ENCODE measurements at places on chromosomes 4 and X.
A peak's percentile ranks its signal among the peaks of the same experiment; 100 is the strongest.

GRCh38 chr4:36316607-36317006, 35.2 kb downstream of the DTHD1 start:
- DNase-seq: no peak

- no peak for DNase-seq
Measured at GRCh38 chrX:21438792-21439191, 64.6 kb downstream of the CNKSR2 start.

GRCh38 chr4:22372986-22373385, 142.9 kb downstream of the ADGRA3 start:
- no peak for DNase-seq

DNA sequence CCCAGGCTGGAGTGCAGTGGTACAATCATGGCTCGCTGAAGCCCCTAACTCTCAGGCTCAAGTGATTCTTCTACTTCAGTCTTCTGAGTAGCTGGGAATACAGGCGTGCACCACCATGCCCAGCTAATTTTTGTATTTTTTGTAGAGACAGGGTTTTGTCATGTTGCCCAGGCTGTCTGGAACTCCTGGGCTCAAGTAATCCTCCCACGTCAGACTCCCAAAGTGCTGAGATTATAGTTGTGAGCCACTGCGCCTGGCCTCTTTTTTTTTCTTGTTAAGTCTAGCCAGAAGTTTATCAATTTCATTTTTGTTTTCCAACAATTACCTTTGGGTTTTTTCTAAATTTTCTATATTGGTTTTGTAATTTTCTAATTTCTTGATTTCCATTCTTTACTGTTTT, 100.6 kb downstream of the GC start:
- no peak for DNase-seq

GRCh38 chrX:63349307-63349706, 1.8 kb downstream of the SPIN4 start:
- DNase-seq: peak; percentile 29

GRCh38 chr4:102403116-102403515, 57.8 kb upstream of the SLC39A8 start:
- no peak for DNase-seq

DNA sequence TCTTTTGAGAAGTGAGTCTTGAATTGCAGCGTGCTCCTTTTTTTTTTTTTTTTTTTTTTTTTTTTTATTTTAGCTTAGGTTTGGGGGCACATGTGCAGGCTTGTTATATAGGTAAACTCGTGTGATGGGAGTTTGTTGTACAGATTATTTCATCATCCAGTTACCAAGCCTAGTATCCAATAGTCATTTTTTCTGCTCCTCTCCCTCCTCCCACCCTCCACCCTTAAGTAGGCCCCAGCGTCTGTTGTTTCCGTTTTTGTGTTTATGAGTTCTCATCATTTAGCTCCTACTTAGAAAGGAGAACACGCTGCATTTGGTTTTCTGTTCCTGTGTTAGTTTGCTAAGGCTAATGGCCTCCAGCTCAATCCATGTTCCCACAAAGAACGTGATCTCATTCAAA, 81.3 kb upstream of the TSPAN5 start:
- DNase-seq: no peak

GRCh38 chr4:19472666-19473065, 779.0 kb upstream of the SLIT2 start:
- no peak for DNase-seq

DNA sequence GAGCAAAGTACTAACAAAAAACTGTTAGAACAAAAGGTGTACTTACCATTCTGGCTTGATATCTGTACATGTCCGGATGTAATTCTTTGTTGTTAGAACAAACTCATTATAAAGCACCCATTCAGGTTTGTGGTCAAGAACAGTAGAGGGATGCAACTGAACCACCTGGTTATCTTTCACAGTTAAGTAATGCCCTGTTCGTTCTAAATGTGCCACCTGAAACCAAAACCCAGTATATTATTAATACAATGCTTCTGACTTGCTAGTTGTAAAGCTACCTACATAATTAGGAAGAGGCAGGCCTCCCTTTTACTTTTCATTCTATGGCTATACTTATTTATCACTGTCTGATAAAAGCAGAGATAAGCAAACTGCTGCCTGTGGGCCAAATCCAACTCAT, 54.8 kb downstream of the DHX15 start:
- DNase-seq: no peak

DNA sequence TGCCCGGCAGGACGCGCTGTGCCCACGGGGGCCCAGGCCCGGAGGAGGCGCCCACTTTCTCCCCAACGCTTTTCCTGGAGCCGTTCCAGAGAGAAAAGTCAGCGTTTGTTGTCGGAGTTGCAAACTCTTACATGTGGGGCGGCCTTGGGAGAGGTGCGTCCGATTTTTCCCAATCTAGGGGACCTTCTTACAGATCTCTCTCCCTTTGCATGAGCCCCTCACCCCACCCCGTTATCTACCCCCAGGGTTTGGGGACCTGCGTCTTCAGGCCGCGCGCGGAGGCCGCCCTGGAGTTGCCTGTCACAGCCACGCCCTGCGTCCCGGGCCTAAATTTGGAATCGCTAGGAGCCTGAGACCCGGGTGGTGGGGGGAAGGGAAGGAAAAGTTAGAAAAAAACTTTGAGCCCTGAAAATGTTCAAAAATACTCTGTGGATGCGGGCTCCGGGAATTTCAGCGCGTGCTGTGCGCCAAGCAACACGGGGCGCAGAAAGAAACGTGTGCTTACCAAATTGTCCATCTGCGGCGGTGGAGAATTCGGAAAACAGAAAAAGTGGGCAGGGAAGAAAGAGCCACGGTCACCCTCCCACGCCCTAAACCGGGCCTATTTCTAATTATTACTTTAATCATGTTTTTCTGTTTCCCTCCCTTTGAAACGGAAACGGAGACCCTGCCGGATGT, 587 bp downstream of the CD99 start:
- no peak for DNase-seq

DNA sequence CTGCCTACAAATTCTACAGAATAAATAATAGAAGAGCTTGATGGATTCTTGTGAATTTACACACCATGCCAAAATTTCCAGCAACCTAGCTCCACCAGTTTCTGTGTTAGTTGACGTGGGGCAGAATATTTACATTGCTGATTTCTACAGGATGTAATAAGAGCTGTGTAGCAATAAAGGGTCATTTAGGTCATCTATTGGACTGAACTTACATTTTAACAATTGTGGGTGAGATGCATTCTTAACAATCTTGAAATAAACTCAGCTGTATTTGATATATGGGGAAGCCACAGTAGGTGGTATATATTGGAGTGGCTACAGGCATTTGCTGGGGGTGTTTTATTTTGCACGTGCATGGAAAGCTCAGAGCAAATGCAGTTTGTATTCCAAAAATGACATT, 655.3 kb downstream of the IQCM start:
- DNase-seq: no peak

DNA sequence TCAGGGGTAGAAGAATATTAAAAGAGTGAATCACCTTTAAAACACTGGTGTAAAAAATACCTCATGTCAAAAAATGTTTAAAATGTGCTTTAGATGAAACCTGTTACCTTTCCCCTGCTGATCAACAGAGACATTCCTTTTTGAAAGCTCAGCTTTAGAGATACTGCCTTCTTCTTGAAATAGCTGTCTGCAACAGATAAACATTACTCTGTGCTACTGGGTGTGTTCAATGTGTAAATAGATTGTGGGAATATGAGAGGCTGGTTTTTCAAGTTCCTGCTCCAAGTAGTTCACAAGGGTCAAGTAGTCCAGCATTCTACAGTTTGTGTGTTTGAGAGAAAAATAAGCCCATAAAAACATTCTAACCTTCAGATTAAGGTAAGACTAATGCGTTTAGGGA, at the start of gene SYTL5:
SYTL5 (plus strand) TSS at position 263 of the 400 bp plus-strand sequence. CDS start 27,337 bp downstream, outside the sequence.
- DNase-seq: no peak

DNA sequence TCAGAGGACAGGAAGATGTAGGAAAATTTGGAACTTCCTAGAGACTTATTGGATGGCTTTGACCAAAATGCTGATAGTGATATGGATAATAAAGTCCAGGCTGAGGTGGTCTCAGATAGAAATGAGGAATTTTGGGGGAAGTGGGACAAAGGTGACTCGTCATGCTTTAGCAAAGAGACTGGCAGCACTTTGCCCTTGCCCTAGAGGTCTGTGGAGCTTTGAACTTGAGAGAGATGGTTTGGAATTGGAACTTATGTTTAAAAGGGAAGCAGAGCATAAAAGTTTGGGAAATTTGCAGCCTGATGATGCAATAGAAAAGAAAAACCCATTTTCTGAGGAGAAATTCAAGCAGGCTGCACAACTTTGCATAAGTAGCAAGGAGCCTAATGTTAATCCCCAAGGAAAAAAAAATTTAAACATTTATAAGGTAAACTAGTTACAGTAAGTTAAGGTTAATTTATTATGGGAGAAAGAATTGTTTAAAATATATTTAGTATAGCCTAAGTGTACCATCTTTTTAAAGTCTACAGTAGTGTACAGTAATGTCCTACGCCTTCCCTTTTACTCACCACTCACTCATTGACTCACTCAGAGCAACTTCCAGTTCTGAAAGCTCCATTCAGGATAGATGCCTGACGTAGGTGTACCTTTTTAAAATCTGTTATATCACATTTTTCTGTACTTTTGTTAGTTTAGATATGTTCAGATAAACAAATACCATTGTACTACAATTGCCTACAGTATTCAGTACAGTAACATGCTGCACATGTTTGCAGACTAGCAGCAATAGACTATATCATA, 101.2 kb downstream of the FAM13A start:
- DNase-seq: no peak
